Naive thymus-derived CD4-positive, alpha-beta T cell (primary cell): ENCODE measurements at places on chromosomes 5 and 9. TPM values are rescaled to one million over a fixed set of nuclear protein-coding genes. Genes with fewer than 3 reads are reported as not detected.

The TPPP gene
- polyA plus RNA-seq: 0.31 TPM

The SPINK7 gene
- polyA plus RNA-seq: not detected

The TMEM252 gene
- polyA plus RNA-seq: not detected

DNA sequence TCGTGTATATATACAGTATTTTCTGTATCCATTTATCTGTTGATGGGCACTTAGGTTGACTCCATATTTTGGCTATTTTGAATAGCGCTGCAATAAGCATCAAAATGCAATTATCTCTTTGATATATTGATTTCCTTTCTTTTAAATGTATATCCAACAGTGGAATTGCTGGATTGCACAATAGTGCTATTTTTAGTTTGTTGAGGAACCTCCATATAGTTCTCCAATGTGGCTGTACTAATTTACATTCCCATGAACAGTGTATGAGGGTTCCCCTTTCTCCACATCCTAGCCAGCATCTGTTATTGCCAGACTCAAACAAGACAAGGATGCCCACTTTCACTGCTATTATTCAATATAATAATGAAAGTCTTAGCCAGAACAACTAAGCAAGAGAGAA, 9.1 kb upstream of the CTXN3 start:
- DNase-seq: no peak

GRCh38 chr5:33994845-33995244, 10.4 kb upstream of the SLC45A2 start:
- no peak for DNase-seq

DNA sequence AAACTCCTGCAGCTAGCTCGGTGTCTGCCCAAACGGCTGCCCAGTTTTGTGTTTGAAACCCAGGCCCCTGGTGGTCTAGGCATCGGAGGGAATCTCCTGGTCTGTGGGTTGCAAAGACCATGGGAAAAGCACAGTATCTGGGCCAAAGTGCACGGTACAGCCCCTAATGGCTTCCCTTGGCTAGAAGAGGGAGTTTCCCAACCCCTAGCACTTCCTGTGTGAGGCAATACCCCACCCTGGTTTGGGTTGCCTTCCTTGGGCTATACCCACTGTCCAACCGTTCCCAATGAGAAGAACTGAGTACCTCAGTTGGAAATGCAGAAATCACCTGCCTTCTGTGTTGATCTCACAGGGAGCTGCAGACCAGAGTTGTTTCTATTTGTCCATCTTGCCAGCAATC, 41.8 kb downstream of the CAVIN4 start:
- DNase-seq: no peak

- DNase-seq: no peak
Observed at GRCh38 chr5:178363501-178364325, 131.1 kb upstream of the PHYKPL start.
